Muscle of leg (tissue), 16 donors: ENCODE measurements at places on chromosomes 6 and 20. TPM values are rescaled to one million over a fixed set of nuclear protein-coding genes. Genes with fewer than 3 reads are reported as not detected.

The HLA-G gene
- 8.1 TPM for polyA plus RNA-seq

- no peak for DNase-seq
Measured at GRCh38 chr6:144413418-144413817, 128.3 kb downstream of the UTRN start.

DNA sequence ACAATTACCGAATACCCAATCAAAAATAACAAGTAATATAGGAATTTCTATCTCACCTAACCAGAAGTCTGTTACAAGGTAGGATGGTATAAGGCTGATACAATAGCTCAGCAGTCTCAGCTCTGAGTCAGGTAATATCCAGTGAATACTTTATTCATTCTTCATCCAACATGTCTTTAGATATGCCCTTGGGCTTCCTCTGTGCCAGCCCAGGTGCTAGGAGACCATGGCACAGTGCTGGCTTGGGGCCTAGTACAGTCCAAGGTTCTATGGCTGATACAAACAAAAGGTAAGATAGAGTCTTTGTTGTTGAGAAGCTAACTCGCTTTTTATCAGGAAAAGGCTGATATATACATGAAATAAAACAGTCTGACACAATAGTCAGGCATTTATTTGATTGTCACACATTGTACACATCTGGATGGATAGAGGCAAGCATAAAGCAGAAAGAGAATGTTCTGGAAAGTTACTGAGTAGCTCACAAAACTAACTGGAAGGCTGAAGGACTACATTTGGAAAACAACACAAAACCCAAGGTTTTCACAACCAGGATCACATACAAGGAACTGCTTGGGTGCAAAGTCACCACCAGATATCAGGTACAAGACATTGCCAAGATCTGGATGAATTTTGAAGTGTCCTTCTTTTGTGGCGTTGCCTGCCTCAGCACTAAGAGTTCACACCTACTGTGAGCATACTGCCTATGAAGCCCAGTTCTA, 110.4 kb upstream of the SCAF8 start:
- DNase-seq: no peak

The HUS1B gene
- 0.19 TPM for polyA plus RNA-seq

DNA sequence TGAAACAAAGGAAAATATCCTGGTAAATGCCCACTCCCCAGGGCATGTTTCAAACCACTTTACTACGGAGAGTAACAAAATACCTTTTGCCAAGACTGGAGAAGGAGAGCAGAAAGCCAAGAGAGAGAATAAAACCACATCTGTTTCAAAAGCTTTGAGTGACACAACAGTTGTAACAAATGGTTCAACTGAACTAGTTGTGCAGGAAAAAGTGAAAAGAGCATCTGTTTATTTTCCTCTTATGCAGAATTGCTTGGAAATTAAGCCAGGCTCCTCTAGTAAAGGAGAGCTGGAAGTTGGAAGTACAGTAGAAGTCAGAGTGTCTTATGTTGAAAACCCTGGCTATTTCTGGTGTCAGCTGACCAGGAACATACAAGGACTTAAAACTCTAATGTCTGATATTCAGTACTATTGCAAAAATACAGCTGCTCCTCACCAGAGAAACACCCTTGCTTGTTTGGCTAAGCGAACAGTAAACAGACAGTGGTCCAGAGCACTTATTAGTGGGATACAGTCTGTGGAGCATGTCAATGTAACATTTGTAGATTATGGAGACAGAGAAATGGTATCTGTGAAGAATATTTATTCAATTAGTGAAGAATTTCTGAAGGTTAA, 2.6 kb downstream of the TDRD6 start:
- DNase-seq: peak; percentile 68

The PRSS16 gene
- polyA plus RNA-seq: 1.7 TPM

- DNase-seq: no peak
Measured at GRCh38 chr20:38196076-38196475, 31.0 kb upstream of the TGM2 start.

DNA sequence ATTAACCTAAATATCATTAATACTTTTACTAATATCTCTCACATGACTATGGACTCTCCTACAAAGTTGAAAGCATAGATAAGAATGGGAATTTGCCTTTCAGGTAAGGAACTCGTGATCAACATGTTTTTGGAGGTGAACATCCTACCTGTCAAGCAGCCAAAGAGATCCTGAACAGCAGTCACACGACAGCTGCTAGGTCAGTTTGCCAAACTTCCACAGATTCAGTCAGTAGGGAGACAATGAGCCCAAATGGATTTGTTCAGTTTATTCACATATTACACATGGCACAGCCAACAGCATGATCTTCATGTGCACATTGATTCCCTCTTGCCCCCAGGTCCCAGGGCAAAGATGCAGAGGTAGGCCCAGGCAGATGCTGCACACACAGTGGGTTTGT, 86.1 kb upstream of the LOC128125822 start:
- no peak for DNase-seq

DNA sequence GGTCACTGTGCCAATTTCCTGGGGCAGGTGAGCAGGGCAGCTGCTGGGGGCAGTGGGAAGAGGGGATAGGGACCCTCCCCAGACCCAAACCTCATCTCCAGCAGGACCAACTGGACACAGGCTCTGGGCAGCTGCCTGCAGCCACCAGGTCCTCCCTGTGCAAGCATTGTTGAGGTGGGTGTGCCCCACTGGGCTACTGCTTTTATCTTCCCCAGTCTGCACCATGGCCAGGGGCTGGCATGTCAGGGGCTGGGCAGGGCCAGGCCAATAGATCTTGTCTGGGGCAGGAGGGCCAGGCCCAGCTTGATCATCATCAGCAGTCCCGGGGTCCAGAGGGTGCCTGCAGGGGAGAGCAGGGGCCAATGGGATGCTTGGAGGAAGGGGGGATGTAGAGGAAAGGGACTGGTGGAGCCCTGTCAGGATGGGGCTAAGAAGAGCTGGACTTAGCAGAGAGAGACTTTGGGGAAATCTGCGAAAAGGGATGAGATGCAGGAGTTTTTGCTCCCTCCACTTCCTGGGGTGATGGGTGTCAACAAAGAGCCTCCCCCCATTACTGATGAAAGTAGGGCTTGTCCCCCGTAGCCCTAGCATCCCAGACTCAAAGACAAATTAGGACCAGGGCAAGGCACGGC, 5.7 kb downstream of the EBF4 start:
- no peak for DNase-seq

- DNase-seq: peak; percentile 11
Measured at GRCh38 chr6:132005178-132005577, 54.0 kb upstream of the CCN2 start.

The CAP2 gene
- 201 TPM for polyA plus RNA-seq

DNA sequence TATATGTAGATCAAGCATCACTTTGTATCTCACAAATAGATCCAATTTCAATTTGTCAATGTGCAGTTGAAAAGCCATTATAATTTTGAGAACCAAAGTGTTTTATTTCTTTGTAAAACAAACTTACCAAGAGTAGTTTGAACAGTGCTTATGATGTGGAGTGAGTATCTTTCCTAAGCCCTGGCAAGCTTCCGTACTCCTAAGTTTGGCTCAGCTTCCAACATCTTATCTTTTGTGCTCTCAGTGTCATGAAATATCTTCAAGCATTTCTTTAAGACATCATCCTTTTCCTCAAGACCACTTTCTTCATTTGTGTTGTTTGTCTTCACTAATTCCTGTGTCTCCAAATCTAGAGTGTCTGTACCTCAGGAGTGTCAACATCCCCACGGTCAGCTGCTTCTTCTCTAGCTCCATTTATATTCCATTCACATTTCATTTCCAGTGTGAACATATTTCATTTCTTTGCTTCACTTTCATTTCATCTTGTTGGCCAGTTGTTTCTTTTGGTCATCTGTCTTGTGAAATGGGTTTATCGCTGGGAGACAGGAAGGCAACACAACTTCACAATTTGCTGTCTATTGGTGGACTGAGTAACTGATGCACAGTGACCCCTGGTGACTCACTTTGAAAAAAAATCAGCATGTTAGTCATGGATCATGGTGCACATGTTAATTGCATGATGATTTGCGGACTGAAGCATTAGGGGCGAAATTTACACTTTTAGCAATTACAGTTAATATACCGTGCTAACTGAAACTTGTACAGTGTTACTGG, 36.9 kb downstream of the SLC24A3 start:
- DNase-seq: no peak

- no peak for DNase-seq
Measured at GRCh38 chr6:124393536-124393935, 568.7 kb upstream of the RNF217 start.

GRCh38 chr6:143449714-143450452, 612 bp downstream of the ADAT2 start:
- peak; percentile 72 for DNase-seq
